Stimulated activated CD4-positive, alpha-beta T cell treated with anti-CD3 and anti-CD28 coated beads, Interleukin-4, amount 100 ng/mL, for 24 hours (primary cell): ENCODE measurements at places on chromosomes 11 and 22.

- DNase-seq: no peak
Measured at GRCh38 chr11:44277196-44278090, 32.5 kb downstream of the ALX4 start.

DNA sequence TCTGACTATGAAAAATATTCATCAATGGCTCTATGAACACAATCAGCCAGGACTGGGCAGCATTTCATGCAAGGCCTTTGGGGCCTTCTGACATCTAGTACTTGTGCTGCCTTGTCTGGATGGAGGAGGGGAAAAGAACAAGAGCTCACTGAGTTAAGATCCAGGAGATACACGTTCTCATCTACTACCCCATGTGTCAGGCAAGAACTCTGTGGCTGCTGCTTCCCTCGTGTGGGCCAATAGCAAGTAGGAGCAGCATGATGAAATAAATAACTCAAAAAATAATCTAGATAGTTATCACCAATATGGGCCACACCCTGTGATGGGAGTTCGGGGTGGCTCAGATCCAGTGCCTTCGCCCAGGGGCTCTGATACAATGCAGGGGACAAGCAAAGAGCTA is 7.3 kb downstream of the KCNE3 start:
- no peak for DNase-seq

- no peak for DNase-seq
Measured at GRCh38 chr11:103528046-103528445, 418.8 kb downstream of the DYNC2H1 start.

GRCh38 chr11:9091044-9091922 is at the start of gene SCUBE2:
SCUBE2 (minus strand) TSS chr11:9091599; CDS start chr11:9091528, 71 bp downstream.
- DNase-seq: no peak

- no peak for DNase-seq
Measured at GRCh38 chr11:23021287-23021863, 161.1 kb upstream of the CCDC179 start.

DNA sequence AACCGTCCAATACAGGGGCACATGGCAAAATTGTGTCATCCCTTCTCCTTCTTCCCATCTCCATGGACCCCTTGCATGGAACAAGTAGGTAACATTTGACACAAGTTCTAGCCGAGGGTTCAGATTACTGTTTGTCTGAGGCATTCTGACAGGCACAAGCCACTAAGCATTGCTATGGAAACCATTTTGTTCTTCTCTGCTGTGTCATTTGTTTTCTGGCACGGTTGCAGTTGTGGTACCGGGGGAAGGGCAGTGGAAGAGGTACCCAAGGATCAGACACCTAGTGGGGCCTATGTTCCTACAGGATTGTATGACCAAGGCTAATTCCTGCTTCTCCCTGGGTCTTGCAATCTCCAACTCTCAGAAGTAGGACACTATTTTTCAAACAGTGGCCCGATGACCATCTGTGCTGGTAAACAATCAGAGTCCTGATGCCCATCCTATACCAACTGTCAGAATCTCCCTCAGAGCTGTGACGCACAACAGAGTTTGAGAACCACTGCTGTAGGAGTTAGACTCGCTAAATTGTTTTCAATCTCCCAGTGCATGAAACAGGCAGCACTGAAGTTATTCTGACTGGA is 69.3 kb downstream of the KCNC1 start:
- no peak for DNase-seq

DNA sequence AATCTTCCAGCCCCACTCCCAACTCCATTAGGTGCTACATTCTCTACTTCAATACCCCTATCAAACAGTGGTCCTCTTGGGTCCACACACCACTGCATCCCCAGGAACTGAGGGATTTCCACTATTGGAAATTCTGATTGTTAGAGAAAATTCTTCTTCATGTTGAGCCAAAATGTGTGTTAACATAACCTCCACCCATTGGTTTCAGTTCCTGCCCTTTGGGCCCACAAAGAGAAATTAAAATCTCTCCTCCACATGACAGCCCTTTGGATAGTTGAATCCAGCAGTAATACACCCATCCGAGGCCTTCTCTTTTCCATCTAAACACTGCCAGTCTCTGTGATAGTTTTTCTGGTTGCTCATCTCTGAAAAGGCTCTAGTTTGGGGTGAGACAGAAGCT is 2.1 kb downstream of the VSIG2 start:
- no peak for DNase-seq

GRCh38 chr11:73597336-73597955 is 466 bp downstream of the FAM168A start:
- DNase-seq: no peak

- no peak for DNase-seq
Measured at GRCh38 chr11:17413414-17414316, 25.2 kb upstream of the KCNJ11 start.

- peak; percentile 9 for DNase-seq
Measured at GRCh38 chr11:13963949-13964770, 1.6 kb downstream of the SPON1 start.

DNA sequence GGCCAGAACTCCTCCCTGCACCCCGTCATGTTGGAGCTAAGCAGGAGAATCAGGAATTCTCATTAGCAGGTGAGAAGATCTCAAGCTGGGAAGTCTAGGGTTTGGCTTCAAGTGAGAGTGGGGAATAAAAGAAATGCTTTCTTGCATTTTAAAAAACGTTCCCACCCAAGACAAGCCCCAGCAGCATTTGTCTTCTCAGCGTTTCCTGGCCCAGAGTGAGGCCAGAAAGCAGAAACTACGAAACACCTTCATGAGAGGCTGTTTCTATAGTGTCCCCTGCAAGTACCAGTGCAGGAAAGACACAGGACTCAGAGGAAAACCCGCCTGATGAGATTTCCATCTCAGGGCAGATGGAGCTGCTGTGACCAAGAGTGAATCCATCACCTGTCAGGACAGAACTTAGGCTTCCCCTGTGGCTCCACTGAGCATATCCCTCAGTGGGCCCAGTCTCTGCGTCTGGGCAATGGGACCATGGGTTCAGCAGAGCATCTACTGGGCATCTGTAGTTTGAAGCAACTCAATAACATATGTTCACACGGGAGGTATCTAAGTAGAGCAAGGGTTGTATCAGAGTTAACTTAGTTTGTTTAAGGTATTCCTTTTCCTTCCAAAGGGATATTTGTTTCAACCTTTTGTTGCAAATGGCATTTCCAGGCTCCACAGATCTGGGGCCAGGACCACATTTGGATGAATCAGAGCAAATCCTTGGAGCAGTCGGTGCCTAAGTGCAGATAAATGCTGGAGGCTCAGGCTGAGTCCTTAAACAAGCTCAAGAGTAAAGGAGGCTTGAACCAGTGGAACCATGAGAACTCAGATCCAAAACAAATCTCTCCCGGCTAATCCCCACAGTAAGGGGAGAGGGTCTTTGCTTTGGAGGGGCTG is 548.3 kb downstream of the MIAT start:
- DNase-seq: no peak

DNA sequence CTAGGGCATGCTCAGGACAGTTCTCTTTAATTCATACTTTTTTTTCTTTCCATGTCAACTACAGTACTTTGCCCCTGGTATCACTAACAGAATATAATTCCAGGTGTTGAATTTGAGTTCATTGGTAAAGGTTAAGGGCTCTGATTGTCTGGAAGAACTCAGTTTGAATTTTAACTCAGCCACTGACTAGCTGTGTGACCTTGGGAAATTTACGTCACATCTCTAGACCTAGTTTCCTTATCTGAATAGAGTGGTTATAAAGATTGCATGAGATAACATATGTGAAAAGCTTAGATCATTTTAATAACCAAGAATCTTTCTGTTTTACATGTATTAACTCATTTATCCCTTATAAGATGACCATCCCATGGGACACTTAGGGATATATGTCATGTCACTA is 15.8 kb upstream of the ZC3H12C start:
- DNase-seq: no peak

DNA sequence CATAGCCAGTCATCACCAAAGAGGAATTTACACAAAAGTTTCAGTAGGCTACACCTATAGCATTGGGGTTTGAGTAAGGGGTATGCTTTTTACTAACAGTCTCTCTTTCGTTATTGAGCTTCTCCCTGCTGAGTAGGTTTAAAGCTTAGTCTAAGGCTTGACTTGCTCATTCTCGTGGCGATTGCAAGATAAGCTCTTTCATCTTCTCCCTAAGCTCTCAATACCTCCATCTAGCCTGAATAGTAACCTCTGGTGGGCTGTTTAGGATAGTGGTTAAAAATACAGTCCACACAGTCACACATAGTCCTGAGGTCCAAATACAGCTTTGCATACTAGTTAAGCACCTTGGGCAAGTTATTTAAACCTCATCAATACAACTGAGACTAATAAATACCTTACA is 65.6 kb downstream of the IMMP1L start:
- DNase-seq: no peak

DNA sequence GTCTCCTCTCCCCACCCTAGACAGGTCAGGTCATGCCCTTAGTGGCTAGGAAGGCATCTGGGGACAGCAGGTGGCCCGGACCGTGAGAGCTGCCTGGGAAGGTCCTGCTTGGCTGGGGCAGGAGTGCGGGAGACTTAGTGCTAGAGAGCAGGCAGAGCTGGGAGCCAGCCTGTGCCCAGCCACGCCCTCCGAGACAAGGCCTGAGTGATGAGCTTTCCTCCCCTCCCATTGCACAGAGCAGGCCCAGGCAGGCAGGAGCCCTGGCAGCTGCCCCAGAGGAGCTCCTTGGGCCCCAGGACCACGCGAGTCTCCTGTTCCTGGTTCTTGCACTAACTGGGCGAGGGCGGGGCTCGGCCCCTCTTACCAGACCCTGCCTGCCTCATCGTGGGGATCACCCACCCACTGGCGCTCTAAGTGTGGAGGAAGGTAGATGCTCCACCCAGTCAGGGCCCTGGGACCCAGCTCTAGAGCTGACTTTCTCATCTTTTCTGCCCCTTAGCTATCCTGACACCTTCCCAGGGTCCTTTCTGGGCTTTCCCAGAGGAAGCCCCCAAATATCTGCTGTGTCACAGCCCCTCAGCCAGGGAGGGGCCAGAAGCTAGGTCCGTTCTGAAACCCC is 44.9 kb downstream of the MACROD1 start:
- no peak for DNase-seq

- DNase-seq: no peak
Measured at GRCh38 chr11:69880826-69881445, 61.7 kb upstream of the FGF3 start.

DNA sequence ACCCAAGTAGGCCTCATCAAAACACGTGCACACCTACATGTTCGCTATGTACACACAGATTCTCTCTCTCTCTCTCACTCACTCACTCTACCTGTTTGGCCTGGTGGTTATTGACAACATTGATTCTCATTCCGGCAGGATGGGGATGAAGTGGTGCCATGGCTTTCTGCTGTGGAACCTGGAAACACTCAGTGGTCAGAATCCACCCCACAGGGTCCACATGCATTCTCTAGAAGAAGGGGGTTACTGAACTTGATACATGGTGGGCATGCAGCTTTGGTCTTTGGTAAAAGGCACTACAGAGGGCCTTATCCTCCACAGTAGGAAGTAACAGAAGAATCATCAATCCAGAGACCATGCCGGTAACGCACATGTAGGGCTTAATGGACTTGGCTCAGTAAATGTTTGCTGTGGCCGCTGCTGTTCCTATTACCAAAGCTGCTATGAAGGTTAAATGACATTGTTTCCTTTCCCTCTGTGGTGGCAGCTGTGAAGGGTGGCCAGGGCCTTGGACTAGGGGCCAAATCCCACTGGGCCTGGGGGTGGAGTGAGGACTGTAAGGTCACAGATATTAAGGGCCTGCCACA is 12.7 kb downstream of the POLDIP3 start:
- no peak for DNase-seq

- DNase-seq: peak; percentile 61
Measured at GRCh38 chr22:50620593-50621355, 7.2 kb downstream of the ARSA start.

DNA sequence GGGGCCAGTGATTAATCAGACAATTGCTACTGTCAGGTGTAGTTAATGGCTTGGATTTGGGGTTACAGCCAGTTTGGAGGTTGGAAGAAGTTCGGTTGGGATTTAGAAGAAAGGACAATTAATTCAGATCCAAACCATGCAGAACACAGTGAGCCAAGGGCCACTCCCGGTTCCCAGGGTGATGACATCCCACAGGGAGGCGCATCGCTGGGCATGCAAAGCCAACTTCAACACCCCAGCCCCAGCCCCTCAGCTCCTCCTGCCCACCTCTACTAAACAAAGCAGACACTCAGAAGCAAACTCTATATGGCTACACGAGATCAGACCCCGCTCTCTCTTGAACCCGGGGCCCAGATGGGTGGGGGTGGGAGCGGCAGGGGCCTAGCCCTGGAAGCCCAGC is 10.2 kb downstream of the MB start:
- no peak for DNase-seq

DNA sequence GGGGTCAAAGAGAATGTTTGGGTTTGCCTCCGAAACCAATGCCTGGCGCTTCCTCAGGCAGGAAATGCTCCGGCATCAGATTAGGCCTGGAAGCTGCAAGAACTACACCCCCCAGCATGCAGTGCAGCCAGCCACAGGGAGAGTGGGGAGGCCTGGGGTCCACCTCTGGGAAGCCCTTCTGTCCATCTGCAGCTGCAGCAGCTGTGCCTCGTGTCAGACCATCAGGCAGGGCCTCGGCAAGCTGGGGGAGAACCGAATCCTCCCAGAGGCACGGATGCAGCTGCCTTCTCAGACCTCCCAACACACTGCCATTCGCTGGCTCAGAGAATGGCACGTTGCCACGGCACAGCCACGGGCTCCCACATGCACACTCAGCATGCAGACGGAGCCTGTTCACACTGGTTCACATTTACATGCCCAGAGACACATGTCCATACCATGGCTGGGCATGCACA is 57.4 kb downstream of the NECTIN1 start:
- DNase-seq: no peak

DNA sequence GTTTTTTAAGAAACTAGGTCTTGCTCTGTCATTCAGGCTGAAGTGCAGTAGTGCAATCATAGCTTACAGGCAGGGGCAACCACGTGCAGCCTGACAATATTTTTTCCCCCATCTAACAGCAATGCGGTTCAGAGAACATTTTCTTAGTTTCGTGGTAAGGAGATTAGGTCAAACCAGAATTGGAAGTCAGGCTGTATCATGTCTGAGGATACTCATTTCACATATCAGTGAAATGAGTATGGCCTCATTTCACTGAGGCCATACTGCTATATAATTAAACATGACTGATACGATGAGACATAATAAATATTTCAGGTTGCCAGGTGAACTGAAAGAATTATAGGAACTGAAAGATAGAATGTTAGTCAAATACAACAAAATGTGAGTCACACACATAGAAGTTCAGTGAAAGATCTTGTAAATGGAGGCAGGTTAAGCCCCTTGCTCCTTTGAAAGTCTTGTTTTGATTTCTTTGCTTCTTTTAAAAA is 32.5 kb upstream of the IZUMO1R start:
- no peak for DNase-seq

DNA sequence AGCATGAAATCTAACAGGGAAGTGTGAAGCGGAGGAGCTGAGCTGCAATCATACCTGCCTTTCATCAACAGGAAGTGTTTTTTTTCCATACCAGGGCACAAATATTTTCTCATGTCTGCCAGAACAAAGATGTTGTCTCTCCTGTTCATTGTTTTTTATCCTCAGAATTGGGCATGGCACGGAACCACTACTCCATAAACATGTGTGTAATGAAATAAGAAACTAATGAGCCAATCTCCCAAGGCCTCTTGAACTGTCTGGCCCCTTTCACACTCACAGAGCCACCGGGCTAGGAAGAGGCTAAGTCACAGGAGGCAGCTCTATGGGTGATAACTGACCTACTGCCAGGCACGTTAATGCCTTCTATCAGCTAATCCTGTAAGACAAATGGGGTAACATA is 124.4 kb downstream of the ETS1 start:
- DNase-seq: no peak

- no peak for DNase-seq
Measured at GRCh38 chr22:35919002-35919542, 109.6 kb downstream of the RBFOX2 start.
